ENCODE measurements at places on chromosomes 12 and 14.

GRCh38 chr14:23097786-23098185 is 2.5 kb downstream of the C14orf119 start:
- no peak for DNase-seq

- no peak for DNase-seq
These were observed 4.1 kb downstream of the TEP1 start for GRCh38 chr14:20409226-20409625.

- DNase-seq = no peak
These were observed 28.8 kb downstream of the P2RX4 start for GRCh38 chr12:121238604-121239350.

GRCh38 chr14:58617619-58618018 is 20.1 kb upstream of the DACT1 start:
- DNase-seq = no peak

DNA sequence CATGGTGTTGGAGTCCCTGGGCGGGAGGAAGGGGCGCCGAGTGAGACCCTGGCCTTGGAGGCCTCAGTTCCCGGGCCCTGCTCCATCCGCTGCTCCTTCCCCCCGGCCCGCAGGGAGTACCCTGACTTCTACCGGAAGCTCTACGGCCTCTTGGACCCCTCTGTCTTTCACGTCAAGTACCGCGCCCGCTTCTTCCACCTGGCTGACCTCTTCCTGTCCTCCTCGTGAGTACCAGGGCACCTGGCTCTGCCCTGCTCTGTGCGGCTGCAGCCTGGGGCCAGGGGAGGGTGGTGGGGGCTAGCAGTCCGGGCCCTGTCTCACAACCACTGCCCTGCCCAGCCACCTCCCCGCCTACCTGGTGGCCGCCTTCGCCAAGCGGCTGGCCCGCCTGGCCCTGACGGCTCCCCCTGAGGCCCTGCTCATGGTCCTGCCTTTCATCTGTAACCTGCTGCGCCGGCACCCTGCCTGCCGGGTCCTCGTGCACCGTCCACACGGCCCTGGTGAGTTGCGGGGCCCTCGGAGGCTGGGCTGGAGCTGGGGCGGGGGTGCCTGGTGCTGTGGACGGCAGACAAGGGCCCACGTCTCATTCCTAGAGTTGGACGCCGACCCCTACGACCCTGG is 7.0 kb downstream of the NOC4L start:
- DNase-seq = no peak

DNA sequence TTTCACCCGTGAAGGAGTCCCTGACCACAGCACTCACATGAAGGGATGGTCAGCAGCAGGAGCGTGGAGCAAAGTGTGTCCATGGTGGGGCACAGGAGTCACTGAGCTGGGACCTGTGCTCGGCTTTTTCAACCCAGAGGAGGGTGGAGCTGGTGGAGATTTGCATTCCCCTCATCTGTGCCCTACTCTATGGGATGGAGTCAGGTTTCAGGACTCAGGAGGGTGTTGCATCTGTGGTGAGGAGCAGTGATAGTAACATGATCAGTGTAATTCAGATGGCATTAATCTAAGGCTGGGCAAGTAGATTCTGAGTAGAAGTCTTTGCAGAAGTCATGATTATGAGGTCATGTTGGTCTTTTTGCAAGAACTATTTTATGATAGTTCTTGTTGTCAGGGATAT is 511.9 kb downstream of the TMEM121 start:
- DNase-seq = no peak

- no peak for DNase-seq
These were observed 134.0 kb upstream of the GSC start for GRCh38 chr14:94903883-94904282.

DNA sequence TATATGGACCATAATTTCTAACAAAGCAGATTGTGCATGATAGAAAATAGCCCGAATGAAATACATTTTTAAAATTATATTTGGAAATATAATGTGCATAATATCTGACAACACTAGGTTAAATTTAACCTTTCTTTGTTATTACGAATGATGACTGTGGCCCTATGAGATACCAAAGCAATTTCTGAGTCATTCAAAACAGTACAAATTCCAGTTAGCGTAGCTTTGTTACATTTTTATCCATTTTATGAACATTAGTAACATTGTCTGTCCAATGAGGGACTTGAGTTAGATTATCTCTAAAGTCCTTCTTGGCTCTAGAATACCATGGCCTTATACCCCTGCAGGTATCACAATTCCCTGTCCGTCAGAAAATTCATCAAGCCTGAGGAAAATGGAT is 39.0 kb upstream of the REP15 start:
- DNase-seq = no peak

DNA sequence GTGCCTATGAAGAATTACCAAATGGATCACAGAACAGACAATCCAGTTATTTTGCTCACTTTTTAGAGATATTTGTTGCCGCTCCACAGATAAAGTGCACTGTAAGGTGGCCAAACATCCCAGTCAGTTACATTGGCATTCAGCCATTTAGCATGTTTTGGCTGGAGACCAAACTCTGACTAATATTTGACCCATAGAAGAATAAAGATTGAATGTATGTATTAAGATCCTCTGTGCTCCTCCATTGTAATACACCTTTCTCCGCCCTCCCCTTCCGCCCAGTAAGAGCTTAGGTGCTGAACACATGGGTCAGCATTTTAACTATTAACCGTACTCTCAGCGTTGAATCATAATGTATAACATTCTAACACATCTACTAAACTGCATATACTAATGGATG is 163.4 kb downstream of the ANO6 start:
- no peak for DNase-seq

DNA sequence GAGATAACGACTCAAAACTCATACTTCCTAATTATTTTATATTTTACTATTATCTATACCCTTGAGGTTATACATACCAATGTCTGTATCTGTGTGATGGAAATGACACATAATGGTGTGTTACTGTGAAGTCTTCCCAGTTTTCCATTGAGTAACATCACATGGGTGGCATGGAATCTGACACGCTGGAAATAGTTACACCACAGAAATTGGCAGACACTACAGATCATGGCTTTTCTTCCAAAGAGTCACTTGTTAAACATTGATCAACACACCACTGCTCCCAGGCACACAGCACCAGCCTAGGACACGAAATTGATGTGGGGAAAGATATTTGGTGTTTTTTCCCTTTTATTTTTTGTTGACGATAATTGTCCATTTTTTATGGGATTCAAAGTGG is 33.0 kb upstream of the VWF start:
- DNase-seq = no peak

DNA sequence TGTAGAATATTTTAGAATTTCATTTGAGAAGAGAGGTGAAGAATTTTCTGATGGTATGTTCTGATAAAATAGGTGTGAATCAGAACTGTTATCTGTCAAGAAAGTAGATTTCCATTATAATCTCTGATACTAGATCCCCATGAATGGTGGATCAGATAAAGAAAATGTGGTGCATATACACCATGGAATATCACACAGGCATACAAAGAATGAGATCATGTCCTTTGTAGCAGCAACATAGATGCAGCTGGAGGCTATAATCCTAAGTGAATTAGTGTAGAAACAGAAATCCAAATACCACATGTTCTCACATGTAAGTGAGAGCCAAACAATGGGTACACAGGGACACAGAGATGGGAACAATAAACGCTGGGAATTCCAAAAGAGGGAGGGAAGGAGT is 372.0 kb upstream of the ATP2B1 start:
- DNase-seq = no peak

- no peak for DNase-seq
These were observed 5.0 kb downstream of the RNASE9 start for GRCh38 chr14:20555845-20556244.

Data from activated T-cell treated with anti-CD3 and anti-CD28 coated beads for 24 hours (primary cell).